Placental pericyte (primary cell): ENCODE measurements at places on chromosomes 6 and 20. TPM values are rescaled to one million over a fixed set of nuclear protein-coding genes. Genes with fewer than 3 reads are reported as not detected.

Gene GJA1
- 273 and 957 TPM in 2 replicates for total RNA-seq

Gene RNF146
- 43.5 and 47.2 TPM in 2 replicates for total RNA-seq

Gene SLA2
- total RNA-seq, result not detected in 2 replicates

Gene RSPO4
- total RNA-seq, result not detected in 2 replicates

Gene FABP7
- not detected in 2 replicates for total RNA-seq

Gene PTCRA
- not detected in 2 replicates for total RNA-seq

Gene DEFB125
- not detected in 2 replicates for total RNA-seq

Gene CNBD2
- 1.1 and 2.3 TPM in 2 replicates for total RNA-seq
